MM.1S (cell line): ENCODE measurements at places on chromosomes 2 and 18.

- H3K27me3 ChIP-seq: no peaks in the 10 kb centered on the region
- H3K4me3 ChIP-seq: no peak overlapping the region
- no peak for DNase-seq
- H3K4me1 ChIP-seq: no peaks in the 10 kb centered on the region
Observed at GRCh38 chr18:56756966-56757365, 105.8 kb downstream of the WDR7 start.

DNA sequence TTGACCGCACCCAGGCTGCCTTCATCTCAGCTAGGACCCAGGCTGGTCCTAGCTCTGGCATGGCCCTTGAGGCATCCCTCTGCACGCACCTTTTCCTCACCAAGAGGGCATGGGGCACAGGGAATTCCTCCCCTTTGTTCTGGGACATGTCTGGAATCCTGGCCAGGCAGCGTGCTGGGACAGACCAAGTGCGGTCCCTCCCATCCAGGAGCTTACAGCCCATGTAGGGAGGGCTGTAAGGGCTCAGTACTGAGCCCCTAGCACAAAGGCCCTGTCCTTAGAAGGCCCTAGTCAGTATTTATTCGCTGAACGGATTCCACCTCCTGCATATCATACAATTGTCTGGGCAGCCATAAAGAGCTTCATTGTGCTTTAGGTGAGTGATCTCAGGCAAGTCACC lies 3.0 kb downstream of the TMEM37 start:
- no peaks in the 10 kb centered on the region for H3K36me3 ChIP-seq
- DNase-seq: no peak
- peaks cover 18% of the 10 kb centered on the region for H3K4me1 ChIP-seq
- H3K27ac ChIP-seq: no peak overlapping the region
- H3K27me3 ChIP-seq: no peaks in the 10 kb centered on the region
- H3K4me3 ChIP-seq: no peak overlapping the region

DNA sequence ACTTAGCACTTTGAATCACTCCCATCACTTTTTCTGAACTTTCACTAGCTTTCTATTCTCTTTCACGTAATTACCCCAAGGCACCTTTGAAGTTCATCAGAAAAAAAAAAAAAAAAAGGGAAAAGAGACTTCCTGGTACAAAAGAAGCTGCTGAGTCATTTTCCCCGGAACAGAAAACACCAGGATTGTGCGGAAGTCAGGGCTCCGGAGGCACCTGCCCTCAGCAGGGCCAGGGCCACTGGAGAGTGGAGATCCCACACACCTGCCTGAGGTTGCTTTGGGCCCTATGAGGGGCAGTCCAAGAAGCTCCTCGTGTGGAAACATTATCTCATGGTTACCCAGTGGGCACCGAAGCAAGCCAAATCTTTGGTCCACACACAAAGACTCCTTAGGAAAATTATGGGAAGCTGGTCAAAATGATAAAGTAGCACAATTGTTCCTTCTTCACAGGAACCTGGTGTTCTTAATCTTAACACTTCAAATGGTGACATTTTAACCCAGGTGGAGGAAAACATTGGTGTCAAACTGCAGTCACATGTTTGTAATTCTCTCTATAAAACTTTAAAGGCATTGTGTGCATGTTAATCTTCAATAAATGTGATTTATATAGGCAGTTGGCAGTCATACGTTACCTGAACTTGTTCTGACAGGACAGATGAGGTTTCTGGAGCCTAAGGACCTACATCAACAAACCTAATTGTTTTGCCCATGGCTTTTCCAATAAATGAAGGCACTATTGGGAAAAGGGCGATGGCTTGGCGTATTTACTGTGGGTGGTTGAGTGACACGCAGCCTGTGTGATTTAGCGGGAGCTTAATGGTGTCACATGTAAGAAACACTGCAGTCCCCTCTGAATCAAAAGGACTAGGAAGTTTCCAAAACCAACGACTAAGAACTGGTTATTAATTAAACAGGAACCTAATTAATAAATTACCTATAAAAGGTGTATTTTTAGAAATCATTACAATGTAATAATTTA lies 23.4 kb upstream of the FAM110C start:
- no peak overlapping the region for H3K4me3 ChIP-seq
- no peaks in the 10 kb centered on the region for H3K27me3 ChIP-seq
- no peaks in the 10 kb centered on the region for H3K4me1 ChIP-seq
- no peak for DNase-seq

DNA sequence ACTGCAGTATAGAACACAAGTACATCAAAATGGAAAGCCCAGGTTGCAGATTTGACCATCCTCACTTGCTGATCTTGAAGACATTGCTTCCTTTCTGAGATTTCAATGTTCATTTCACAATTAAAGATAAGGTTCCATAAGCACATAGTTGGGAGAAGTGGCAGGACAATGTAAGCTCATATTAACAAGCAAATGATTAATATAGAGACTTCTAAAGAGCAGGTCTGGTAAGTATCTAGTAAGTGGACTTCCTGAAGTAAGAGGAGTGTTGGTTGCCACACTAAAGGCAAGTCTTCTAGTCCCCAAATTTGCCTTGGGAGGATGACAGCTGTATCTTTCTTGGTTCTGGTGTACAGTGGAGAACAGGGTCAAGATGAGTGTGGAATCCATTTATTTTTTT lies 1.4 kb upstream of the PTPRM start:
- H3K36me3 ChIP-seq: no peaks in the 10 kb centered on the region
- no peaks in the 10 kb centered on the region for H3K27me3 ChIP-seq
- no peaks in the 10 kb centered on the region for H3K4me1 ChIP-seq
- DNase-seq: no peak

- H3K27ac ChIP-seq: no peak overlapping the region
- no peaks in the 10 kb centered on the region for H3K36me3 ChIP-seq
- peak overlapping the region; percentile 9; the same call in 1 of the 2 replicates for H3K4me3 ChIP-seq
Observed at GRCh38 chr2:100000915-100001707, 141.3 kb downstream of the AFF3 start.

DNA sequence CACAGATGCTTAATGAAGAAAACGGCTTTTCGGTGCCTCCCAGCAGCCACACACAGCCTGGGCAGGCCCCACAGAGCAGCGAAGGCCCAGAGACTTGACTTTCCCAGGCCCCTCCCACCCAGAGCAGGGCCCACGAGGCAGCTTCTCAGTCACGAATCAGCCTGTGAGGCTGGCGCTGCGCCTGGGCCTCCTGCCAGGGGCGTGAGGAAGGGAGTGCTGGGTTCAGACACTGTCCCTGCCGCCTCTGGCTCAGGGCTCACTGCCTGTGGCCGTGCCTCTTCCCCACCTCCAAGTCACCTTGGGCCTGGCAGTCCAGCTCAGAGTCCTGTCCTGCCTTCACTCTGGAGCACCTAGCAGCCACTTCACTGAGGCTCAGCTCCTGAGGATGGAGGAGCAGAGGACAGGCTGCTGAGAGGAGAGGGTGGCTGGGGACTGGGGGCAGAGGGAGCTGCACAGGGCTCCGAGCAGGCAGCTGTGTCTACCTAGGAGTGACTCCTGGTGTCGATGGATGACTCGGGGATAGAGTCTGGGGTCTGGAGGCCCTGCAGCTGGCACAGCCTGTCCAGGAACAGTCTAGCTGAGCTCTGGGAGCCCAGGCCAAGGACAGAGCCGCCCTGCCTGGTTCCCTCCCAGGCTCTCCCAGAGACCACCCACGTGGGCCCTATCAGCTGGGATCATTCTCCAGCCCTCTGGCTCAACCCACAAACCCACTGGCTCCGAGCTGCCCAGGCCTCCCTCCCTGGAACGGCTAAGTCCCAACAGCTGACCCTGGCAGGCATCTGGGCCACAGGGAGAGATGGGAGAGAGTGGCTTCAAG lies 36.4 kb upstream of the FOSL2 start:
- no peaks in the 10 kb centered on the region for H3K36me3 ChIP-seq
- no peak for DNase-seq
- H3K4me1 ChIP-seq: peaks cover 13% of the 10 kb centered on the region
- no peaks in the 10 kb centered on the region for H3K27me3 ChIP-seq

GRCh38 chr2:179422037-179422643 lies 157.5 kb upstream of the SESTD1 start:
- H3K4me3 ChIP-seq: no peak overlapping the region
- no peaks in the 10 kb centered on the region for H3K36me3 ChIP-seq
- no peaks in the 10 kb centered on the region for H3K27me3 ChIP-seq

- no peaks in the 10 kb centered on the region for H3K27me3 ChIP-seq
- no peaks in the 10 kb centered on the region for H3K4me1 ChIP-seq
Observed at GRCh38 chr18:7516266-7517117, 50.6 kb upstream of the PTPRM start.

DNA sequence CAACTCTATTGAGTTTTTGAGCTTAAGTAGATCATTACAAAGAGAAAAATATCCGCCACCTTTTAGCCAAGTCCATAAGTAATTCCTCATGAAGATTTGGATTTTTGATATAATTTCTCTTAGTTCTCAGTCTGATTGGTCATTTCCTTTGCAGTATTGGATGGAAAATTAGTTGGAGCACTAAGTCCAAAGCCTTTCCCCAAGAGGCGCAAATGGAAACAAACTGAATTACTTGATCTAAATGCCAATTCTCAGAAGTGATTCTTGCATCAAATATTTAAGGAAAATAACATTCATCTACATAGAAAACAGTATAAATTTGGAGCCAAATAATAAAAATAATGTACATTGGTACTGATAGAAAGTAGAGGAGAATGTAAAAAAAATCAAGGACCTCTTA lies 115.6 kb downstream of the CACNB4 start:
- no peaks in the 10 kb centered on the region for H3K36me3 ChIP-seq
- DNase-seq: no peak
- no peak overlapping the region for H3K27ac ChIP-seq
- no peaks in the 10 kb centered on the region for H3K27me3 ChIP-seq
- no peak overlapping the region for H3K4me3 ChIP-seq

GRCh38 chr2:66814916-66815315 lies 380.0 kb downstream of the MEIS1 start:
- H3K27me3 ChIP-seq: no peaks in the 10 kb centered on the region
- H3K36me3 ChIP-seq: no peaks in the 10 kb centered on the region
- no peaks in the 10 kb centered on the region for H3K4me1 ChIP-seq
- no peak overlapping the region for H3K4me3 ChIP-seq

GRCh38 chr18:50992351-50992762 lies 24.5 kb downstream of the ELAC1 start:
- H3K4me3 ChIP-seq: no peak overlapping the region
- H3K4me1 ChIP-seq: no peaks in the 10 kb centered on the region
- H3K27me3 ChIP-seq: no peaks in the 10 kb centered on the region
- H3K36me3 ChIP-seq: no peaks in the 10 kb centered on the region

GRCh38 chr2:38268001-38268400 lies 109.1 kb downstream of the ATL2 start:
- no peak for DNase-seq
- no peak overlapping the region for H3K27ac ChIP-seq
- H3K4me3 ChIP-seq: no peak overlapping the region
- H3K36me3 ChIP-seq: no peaks in the 10 kb centered on the region
- no peaks in the 10 kb centered on the region for H3K4me1 ChIP-seq

GRCh38 chr18:10353791-10354190 lies 100.6 kb upstream of the APCDD1 start:
- no peaks in the 10 kb centered on the region for H3K27me3 ChIP-seq
- H3K36me3 ChIP-seq: no peaks in the 10 kb centered on the region
- no peak overlapping the region for H3K4me3 ChIP-seq
- H3K27ac ChIP-seq: no peak overlapping the region
- H3K4me1 ChIP-seq: no peaks in the 10 kb centered on the region

GRCh38 chr18:26919627-26920026 lies 54.1 kb upstream of the AQP4 start:
- DNase-seq: no peak
- no peaks in the 10 kb centered on the region for H3K4me1 ChIP-seq
- no peak overlapping the region for H3K4me3 ChIP-seq
- no peaks in the 10 kb centered on the region for H3K36me3 ChIP-seq
- H3K27ac ChIP-seq: no peak overlapping the region

DNA sequence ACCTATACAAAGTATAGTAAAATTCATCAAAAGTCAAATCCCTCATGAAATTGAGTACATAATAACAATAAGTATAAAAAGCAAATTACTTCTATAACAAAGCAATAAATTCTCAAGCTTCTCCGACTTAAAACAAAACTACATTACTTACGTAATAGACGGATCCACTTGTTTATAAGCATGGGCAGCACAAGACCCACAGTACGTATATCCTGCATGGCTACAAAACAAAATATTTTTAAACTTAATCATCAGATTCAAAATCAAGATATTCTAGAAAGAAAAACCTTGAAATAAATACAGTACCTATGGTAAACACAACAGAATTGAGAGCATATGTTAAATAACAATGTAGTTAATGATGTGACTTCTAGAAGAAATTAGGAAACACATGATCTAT lies 78.9 kb downstream of the MEMO1 start:
- no peak overlapping the region for H3K4me3 ChIP-seq
- H3K27ac ChIP-seq: no peak overlapping the region
- DNase-seq: no peak

GRCh38 chr2:235810846-235811245 lies 317.0 kb downstream of the AGAP1 start:
- no peak overlapping the region for H3K4me3 ChIP-seq
- DNase-seq: no peak
- no peaks in the 10 kb centered on the region for H3K4me1 ChIP-seq
- H3K27ac ChIP-seq: no peak overlapping the region
- no peaks in the 10 kb centered on the region for H3K27me3 ChIP-seq

- no peak overlapping the region for H3K27ac ChIP-seq
- no peak overlapping the region for H3K4me3 ChIP-seq
- H3K27me3 ChIP-seq: no peaks in the 10 kb centered on the region
- H3K36me3 ChIP-seq: no peaks in the 10 kb centered on the region
- H3K4me1 ChIP-seq: no peaks in the 10 kb centered on the region
Observed at GRCh38 chr2:232341739-232342126, 36.8 kb upstream of the ALPP start.

DNA sequence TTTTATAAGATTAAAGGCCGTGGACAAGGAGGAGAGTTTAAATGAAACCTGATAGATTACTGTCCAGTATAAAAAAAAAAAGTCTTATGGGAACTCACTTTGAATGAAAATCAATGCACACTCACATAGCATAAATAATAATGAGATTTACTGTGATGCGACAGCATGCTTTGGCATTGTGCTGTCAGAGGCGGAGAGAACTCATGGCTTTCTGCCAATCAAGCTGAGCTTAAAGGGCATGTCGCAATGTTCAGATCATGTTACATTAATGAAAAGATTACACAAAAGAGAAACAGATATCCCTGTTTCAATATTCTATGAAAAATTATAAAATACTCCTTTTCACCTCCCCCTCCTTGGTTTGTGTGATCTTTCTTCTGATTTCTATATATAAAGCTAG lies 310.8 kb downstream of the ERBB4 start:
- no peaks in the 10 kb centered on the region for H3K4me1 ChIP-seq
- H3K4me3 ChIP-seq: no peak overlapping the region
- H3K27me3 ChIP-seq: no peaks in the 10 kb centered on the region
- H3K27ac ChIP-seq: no peak overlapping the region

DNA sequence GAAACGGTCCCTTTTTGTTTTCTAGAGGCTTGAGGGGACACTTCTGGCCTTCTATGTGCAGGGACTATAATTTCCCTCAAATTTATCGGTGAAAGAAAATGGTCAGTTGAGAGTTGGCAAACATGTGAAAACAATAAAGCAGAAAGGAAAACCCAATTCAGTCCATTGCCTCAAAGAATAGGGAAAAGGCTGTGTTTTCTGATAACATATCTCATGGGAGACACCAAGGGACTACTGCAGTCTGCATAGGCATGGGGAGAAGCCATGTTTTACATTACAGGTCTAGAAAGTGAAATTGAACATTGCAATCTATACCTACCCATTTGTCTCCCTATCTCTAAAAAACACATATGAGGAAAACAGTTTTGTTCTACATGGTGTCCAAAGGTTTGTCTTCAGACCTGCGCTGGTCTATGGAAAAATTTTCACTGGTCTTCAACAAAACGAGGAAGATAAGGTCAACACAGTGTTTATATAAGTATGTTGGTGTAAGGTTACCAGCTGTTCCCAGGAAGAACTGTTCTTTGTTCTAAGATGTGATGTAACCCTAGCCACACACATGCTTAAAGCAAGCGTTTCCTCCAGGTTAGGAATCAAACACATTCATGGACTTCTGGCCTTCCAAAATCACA lies 179.7 kb downstream of the MREG start:
- DNase-seq: no peak
- no peak overlapping the region for H3K4me3 ChIP-seq
- H3K27ac ChIP-seq: no peak overlapping the region
- H3K4me1 ChIP-seq: 0 out of 2 replicates have a peak, but pooled peaks cover 3% of the 10 kb centered on the region
